NCI-H1092 (cell line): ENCODE measurements at places on chromosomes 3 and 15.

DNA sequence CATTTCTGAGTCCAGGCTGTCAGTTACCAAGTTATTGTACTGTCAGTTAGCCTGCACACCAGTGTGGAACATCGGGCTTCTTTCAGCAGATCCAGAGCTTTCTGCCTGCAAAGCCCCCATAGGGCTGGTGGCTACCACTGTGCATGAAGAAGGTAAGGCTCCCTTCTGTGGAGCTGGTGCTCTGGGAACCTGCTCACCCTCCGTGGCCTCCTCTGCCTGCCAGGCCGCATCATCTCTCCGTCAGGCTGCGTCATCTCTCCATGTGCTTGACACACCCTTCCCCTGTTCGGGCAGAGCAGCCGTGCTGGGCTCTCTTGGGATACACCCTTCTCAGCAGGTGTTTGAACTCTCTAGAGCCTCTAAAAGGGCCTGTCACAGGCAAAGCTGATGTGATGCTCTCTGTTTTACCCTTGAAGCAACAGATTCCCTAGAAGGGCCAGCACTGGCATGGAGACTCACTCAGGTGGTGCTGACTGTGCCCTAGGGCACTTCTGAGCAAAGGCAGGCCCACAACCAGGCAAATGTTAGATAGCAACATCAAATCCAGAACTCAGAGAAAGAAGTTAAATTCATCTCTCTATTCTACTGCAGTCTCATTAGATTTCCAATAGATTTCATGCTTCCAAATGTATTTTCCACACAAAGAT is 261.1 kb downstream of the EPHB1 start:
- no peak for DNase-seq

- DNase-seq, result no peak
These were observed 71.6 kb downstream of the ADCY5 start for GRCh38 chr3:123377243-123377740.

DNA sequence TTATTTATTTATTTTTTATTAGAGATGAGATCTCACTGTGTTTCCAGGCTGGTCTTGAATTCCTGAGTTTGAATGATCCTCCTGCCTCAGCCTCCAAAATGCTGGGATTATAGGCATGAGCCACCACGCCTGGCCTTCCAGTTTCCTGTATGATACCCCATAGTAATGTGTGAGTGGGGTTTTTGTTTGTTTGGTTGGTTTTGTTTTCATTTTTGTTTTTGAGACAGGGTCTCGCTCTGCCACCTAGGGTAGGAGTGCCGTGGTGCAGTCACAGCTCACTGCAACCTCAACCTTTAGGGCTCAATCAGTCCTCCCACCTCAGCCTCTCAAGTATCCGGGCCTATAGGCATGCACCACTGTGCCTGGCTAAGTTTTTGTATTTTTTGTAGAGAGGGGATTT is 30.9 kb downstream of the GOLM2 start:
- no peak for DNase-seq

- no peak for DNase-seq
These were observed 8.8 kb downstream of the RPL39L start for GRCh38 chr3:187130346-187131066.

DNA sequence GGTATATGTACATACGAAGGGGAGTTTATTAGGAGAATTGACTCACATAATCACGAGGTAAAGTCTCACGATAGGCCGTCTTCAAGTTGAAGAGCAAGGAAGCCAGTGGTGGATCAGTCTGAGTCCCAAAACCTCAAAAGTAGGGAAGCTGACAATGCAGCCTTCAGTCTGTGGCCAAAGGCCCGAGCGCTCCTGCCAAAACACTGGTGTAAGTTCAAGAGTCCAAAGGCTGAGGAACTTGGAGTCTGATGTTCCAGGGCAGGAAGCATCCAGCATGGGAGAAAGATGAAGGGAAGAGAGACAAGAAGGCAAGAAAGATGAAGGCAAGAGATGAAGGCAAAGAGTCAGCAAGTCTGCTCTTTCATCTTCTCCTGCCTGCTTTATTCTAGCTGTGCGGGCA is 16.8 kb upstream of the LRRN1 start:
- no peak for DNase-seq

- DNase-seq, result no peak
These were observed 9.9 kb downstream of the GLYCTK start for GRCh38 chr3:52297242-52298148.

GRCh38 chr15:68045289-68046265 is 8.5 kb upstream of the PIAS1 start:
- DNase-seq, result no peak

- DNase-seq, result no peak
These were observed 34.9 kb downstream of the SMAD3 start for GRCh38 chr15:67100124-67100791.

DNA sequence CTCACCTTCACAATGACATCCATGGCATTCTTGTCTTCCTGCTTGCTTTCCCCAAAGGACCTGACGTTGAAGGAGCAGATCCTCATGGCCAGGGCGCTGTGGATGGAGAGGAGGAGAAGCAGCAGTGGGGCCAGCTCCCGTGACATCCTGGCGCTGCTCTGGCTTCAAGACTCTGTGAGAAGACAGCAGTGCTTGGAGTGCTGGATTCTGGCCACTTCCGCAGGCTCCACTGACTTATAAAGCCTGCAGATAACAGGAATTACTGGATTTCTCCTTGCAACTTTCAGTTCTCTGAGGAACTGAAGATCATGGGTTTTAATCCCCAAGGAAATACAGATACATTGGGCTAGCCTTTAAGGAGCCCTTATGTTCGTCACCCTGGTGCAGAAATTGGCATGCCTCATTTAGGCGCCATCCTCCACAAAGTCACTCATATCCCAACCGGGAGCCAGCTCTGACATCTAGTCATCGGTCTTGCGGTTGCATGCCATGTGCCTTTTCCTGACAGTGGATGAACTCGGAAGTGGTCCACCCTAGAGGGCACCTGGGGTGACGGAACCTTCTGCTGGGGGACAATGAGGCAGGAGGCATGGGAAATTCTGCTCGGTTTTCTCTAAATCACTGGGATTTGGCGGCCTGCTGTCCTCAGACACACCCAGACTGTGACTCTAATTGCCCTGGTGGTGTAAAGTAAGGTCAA is at the start of gene DNASE1L3:
DNASE1L3 (minus strand) TSS at position 212 of the 700 bp plus-strand sequence; CDS start at position 146, 66 bp downstream.
- DNase-seq, result no peak

GRCh38 chr3:65052101-65052500 is 364.3 kb upstream of the ADAMTS9 start:
- DNase-seq, result no peak

DNA sequence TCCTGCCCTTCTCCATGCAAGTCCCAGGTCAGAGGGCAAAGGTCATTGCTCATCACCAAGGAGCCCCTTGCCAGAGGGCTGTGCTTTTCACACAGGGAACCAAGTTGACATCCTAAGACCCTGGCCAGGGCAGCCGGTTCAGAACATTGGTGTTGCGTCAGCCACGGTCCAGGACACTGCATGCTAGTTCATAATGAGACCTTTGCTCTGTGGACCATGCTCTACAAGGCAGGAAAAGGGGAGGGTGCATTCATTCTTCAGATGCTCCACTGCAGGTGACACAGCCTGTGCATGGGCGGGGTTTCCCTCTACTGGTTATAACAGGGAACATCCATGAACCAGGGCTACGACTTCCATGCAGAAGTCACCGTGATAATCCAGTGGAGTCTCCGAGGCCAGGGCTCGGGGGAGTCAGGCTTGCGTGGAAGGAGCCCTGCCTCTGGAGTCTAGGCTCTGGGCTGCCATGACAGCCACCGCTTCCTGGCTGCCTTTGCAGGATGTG is 81.6 kb downstream of the OCA2 start:
- DNase-seq, result peak; percentile 11

- no peak for DNase-seq
These were observed 53.9 kb upstream of the ZBED2 start for GRCh38 chr3:111648991-111649579.

DNA sequence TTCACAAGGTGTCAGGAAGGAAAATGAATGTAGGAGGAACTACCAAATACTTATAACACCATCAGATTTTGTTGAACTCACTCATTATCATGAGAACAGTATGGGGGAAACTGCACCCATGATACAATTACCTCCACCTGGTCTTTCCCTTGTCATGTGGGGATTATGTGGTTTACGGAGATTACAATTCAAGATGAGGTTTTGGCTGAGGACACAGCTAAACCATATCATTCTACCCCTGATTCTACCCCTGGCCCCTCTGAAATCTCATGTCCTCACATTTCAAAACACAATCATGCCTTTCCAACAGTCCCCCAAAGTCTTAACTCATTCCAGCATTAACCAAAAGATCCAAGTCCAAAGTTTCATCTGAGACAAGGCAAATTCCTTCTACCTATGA is 17.1 kb upstream of the PLSCR1 start:
- no peak for DNase-seq

DNA sequence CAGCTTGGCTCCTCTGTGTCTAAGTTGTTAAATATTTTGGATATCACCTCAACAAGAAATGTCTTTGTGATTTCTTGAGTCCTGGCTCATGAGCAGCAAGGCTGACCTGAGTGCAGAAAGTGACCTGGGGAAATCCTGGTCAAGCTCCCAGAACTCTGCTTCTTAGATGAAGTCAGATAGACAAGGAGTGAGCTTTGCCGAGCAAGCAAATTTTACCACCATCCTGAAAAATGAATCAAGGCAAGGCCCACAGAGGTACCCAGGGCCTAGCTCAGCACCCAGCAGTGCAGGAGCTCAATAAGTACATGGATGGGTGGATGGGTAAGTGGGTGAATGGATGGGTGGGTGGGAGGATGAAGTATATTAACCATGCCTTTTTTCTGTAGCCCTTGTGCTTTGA is 291.8 kb downstream of the UACA start:
- no peak for DNase-seq

DNA sequence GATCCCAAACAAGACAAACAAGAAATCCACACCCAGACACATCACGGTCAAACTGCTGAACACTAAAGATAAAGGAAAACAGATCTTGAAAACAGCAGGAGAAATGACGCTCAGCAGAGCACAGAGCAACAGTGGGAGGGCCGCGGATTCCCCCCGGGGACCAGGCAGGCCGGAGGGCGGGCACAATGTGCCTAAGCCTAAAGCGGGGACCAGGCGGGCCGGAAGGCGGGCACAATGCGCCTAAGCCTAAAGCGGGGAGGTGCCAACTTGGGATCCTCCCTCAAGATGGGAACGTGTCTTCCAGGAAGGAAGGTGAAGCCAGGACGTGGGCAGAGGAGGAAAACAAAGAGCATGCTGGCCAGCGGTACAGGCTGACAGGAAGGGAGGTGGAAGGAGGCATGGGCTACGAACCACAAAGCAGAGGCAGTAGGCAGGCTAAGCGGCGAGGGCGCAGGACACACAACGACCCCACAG is 31.1 kb downstream of the CYFIP1 start:
- DNase-seq, result no peak

- DNase-seq, result peak; percentile 8
These were observed 30.2 kb downstream of the PGPEP1L start for GRCh38 chr15:98977441-98977840.

GRCh38 chr3:115792206-115792955 is 169.1 kb downstream of the GAP43 start:
- no peak for DNase-seq

- DNase-seq, result no peak
These were observed 6.3 kb downstream of the TMEM43 start for GRCh38 chr3:14131134-14131533.

DNA sequence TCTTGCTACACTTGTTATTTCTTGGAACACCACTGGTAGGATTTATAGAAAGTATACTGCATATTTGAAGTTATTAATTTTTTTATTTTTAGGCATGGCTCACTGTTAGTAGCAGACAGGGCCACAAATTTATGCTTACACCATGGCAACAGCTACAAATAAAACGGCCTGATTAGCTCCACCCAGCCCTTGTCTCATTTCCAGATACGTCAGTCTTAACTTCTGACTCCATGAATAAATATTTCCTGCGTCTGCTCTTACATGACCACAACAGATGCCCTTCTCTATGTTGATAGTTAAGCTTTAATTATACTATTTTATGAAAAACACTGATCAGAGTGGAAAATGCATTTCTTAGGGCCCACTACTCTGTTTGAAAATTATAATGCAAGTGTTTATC is 62.3 kb upstream of the CPOX start:
- DNase-seq, result no peak

DNA sequence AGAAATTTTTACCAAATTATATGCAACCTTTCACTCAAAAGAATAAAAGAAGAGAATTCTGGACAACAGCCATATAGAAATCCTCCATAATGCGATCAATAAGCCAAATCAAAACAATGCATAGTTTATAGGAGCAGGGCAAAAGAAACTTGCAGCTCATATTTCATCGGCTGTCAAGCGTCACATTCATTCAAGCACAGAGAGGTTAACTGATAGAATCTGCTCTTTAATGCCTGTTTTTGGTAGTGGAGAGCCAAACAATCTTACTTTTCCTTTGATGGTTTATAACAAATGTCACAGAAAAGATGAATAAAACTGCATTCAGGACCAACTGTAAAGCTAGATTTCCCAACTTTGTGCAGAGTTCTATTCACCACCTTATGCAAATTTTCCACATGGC is 35.4 kb downstream of the PRTG start:
- no peak for DNase-seq

GRCh38 chr3:195095035-195095703 is 175.8 kb downstream of the XXYLT1 start:
- DNase-seq, result no peak

DNA sequence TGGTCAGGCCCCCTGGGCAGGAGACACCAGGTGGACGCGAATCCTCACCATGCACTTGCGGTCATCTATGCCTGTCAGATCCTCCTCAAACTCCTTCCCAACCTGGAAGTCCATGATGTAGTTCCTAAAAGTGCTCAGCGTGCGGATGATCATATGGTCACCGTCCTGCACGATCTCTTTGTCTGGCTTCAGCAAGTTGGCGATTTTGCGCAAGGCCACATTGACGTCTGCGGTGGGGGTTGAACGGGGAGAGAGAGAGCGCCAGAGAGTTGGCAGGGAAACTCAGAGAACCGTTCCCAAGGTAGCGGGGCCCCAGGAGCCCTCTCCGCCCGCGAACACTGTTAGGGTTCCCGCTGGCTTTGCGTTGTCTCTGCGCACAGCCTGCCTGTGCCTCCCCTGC is 809 bp downstream of the RBP1 start:
- DNase-seq, result no peak

DNA sequence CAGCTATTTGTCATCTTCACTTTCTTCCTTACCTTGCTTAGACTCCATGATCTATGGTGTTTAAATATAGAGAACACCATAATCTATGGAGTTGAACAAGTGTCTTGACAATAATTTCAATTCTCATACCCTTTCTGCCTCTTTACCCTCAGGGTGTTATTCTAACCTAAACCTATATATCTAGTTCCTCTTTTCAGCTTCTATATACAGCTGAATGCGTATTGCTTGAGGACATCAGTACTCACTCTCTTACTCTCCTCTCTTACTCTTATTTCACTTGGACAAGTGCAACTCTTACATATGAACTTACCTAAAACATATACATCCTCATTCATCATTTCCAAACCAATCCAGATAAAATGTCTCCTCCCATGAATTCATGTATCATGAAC is 187.1 kb downstream of the RAP2B start:
- no peak for DNase-seq

- DNase-seq, result no peak
These were observed 28.1 kb downstream of the NKIRAS1 start for GRCh38 chr3:23888617-23889228.

DNA sequence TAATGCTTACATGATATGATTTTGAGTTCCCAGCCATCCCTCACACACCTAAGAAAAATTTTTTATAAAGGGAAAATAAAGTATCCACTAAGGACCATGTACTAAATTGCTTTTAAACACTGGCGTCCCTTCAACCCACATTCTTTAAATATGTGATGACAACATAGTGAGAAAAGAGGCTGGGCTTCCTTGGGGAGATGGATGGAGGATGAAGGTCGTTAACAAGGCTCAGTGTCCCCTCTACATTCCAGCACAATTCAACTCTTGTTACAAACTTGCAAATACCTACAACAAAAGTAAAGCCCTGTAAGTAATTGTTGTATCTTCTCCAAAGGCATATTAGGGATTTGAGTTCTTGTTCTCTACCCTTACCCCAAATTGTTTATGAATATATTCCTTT is 87.2 kb upstream of the SLC4A7 start:
- no peak for DNase-seq
